Psoas muscle (tissue), 8 donors: ENCODE measurements at places on chromosomes 1 and 21. TPM values are rescaled to one million over a fixed set of nuclear protein-coding genes. Genes with fewer than 3 reads are reported as not detected.

The CELA2A gene
- not detected for total RNA-seq

DNA sequence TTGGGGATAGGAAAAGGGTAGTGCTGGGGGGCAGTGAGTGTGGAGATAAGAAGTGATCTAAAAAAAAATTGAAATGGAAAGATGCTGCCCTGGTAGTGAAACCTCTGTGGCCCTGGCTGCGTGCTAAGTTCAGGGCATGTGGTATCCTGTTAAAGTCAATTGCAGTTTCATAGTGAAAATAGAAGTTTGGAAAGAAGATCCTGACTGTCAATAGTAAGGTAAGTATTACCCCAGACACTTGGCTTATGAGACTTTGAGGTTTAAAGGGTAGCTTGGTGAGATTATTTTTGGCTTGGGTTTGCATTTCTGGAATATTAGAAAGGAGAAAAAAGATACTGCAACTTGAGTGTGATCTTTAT lies 6.8 kb downstream of the ARID1A start:
- DNase-seq = no peak

GRCh38 chr21:31282095-31282709 lies 61.9 kb downstream of the TIAM1 start:
- DNase-seq = no peak

The FCAMR gene
- total RNA-seq = not detected

The FGR gene
- 3.5 TPM for total RNA-seq

DNA sequence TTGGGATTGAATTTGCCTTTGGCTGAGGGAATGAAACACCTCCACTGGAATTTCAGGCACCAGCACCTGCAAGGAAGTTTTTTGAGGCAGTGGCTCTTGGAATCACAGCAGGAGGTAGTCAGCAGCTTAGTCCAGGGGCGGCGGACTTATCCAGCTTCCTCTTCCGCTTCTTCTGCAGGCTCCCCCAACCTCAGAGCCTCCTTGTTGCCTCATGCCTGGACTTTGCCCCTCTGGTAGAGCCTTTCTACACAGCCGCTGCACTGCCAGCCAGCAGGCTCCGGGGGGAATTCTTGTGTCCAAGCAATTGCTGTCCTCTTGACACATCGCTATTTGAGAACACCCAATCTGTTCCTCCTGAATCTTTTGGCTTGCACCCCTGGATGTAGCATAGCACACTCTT lies 4.4 kb upstream of the RHEX start:
- no peak for DNase-seq

DNA sequence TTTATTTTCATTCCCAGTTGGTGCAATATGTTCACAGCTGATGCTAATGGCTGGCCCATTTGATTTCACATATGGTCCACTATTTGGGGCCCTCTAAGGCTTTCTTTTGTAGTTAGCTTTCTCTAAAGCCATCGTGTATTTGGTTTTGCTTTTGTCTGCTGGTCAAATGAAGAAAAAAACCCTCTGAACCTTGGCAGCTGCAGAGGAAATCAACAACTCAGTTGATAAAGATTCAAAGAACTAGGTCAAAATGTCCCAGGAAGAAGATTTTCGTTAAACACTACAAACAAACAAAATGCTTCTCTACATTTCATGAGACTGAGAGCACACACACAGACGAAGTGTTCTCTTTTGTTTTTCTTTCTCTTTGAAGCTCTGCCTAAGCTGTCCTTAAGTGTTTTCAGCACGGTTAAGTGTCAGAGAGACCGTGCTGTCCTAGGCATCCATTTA lies 655.0 kb downstream of the RWDD3 start:
- DNase-seq = no peak

DNA sequence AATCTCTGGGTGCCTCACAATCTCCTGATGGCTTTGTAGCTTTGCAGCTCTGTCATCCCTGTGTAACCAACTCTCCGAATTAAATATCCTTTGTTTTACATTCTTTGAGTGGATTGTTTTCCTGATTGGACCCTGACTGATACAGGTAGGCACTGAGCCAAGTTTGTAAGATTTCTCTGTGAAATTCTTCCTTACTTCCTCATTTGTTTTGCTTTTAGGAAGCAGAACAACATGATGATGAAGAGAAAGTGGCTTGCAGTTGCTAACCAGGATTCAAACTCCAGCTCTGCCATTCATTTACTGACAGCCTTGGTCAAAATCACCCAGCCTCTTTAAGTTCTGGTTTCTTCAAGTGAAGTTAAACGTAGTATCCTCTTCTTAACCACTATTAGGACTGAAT lies 452.3 kb downstream of the OMA1 start:
- DNase-seq = no peak

DNA sequence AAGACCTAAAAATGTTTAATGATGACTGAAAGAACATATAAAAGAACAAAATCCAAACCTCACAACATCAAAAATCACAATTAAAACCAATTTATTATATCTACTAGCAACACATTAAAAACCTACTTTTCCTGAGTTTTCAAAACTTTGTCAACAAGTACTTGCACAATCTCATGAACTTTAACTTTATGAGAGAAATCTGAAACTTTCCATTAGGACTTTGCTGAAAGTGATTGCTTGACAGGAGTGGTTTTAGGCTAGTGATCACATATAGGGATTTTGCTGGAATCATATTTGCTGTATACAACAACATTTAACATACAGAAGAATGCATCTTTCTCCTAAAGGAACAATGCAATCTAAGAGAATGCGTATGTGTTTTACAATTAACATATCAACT lies 13.2 kb downstream of the HNRNPR start:
- no peak for DNase-seq

DNA sequence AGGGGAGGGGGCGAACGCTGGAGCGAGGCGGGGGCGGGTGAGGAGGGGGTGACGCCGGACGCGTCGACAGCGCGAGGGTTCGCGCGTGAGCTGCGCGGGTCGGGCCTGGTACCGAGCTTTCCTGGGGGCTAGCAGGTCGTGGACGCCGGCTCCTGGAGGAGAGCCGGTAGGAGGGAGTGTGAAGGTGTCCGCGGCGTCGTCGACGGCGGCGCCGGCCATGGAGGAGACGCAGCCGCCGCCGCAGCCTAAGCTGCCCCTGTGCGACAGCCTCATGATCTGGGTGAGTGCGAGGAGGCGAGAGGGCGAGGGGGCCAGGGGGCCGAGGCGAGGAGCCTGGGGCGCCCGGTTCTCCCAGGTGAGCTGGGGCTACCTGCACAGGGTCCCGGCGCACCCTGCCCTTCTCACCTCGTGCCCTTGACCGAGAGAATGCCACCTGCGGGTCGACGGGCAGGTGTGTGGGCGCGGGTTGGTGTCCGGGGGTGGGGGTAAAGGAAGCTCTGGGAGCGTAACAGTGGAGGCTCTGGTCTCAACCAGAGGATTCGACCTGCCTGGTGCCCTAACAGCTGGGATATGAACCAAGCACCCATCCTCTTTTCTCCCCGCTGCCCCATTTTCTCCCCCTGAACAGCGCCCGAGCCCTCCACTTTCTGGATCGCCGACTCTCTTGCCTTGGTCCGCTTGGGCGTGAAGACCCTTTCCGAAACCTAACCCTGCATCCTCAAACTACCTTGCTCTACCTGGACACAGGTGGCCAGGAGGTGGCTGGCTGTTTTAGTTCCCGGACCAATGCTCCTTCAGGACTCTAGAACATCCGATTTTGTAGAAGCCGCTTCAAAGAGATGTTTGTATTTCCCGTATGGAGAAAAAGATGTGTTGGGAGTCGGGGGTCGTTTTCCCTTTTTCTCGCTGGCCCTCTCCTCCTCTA lies at the start of gene HOOK1:
Gene HOOK1 (plus strand): TSS at position 49 of the 925 bp plus-strand sequence. CDS start 169 bp downstream, at position 218.
- DNase-seq = no peak

- DNase-seq = no peak
These were observed 852.0 kb upstream of the ADAMTS5 start for GRCh38 chr21:27818847-27819246.

DNA sequence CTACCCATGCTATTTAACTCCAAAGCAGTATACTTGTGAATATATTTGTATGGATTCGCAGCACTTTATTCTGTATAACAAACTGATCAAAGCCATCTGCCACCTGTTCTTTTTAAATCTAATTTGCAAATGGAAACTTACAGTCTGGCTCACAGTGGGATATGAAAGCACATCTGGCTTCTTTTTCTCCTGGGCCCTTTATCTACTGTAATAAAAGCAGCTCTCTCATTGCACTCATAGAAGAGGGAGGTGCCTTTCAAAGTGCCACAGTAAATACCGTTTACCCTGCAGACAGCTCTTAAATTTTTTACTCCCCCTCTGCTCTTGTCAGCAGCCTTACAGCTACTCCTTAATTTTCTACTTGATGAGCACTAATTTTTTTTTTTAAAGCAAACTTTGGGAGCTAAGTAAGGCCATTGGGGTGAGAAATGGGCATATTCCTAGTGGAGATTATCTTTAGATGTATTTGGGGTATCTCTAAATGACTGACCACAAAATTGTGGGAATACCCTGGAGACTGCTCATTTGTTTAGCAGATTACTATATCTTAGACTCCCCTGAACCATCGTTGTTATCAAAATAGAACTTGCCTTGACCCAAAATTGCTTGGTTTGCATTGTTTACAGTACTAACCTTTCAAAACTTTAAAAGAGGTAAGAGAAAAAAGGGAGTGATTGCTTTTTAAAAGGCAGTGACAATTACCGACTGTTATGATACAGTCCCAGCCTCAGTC lies 110.1 kb downstream of the VPS13D start:
- no peak for DNase-seq

GRCh38 chr1:55040083-55040932 lies 960 bp downstream of the PCSK9 start:
- DNase-seq = no peak

The CR1 gene
- 1.8 TPM for total RNA-seq

The IL20 gene
- total RNA-seq = 1.2 TPM

GRCh38 chr1:211547710-211548109 lies 31.3 kb downstream of the SLC30A1 start:
- DNase-seq = no peak

The LDLRAP1 gene
- 10.9 TPM for total RNA-seq

The C1orf53 gene
- total RNA-seq = 3.9 TPM

DNA sequence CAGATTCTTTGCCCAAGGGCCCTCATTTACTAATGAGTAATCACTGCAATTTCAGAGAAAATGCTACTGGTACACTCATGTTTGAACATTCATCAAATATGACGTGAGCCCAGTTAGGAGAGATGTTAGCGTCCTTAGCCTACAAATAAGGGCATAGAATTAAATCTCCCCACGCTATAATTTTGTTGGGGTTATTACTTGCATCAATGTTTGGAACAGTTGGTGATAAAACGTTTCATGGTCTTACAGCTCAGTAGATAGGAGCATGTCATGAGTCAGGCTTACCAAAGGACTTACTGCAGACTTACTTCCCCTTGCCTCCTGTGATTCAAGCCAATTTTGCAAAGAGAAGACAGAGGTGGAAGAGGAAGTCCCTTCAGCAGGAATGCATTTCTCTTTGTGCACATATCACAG lies 304.0 kb downstream of the KIF26B start:
- DNase-seq = no peak

DNA sequence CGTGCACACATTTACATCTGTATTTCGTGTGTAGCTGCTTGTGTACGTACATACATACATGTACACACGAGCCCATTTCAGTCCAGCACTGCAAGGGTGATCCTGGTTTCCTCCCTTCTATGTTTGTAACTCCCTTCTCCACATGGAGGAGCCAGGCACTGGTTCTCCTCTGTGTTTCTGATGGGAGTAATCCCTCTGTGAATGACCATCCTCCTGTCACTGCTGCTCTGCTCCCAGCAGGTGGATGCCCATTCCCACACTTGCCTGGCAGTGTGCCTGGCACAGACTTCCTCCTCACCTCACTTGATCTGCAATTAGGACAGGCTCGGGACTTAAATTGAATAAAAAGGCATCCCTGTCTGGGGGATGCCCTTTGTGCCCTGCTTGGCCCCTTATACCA lies 37.1 kb downstream of the TRAPPC10 start:
- DNase-seq = no peak

- DNase-seq = peak; percentile 58
These were observed 93.5 kb downstream of the SIK1 start for GRCh38 chr21:43333298-43334062.

The GUCA2A gene
- not detected for total RNA-seq

DNA sequence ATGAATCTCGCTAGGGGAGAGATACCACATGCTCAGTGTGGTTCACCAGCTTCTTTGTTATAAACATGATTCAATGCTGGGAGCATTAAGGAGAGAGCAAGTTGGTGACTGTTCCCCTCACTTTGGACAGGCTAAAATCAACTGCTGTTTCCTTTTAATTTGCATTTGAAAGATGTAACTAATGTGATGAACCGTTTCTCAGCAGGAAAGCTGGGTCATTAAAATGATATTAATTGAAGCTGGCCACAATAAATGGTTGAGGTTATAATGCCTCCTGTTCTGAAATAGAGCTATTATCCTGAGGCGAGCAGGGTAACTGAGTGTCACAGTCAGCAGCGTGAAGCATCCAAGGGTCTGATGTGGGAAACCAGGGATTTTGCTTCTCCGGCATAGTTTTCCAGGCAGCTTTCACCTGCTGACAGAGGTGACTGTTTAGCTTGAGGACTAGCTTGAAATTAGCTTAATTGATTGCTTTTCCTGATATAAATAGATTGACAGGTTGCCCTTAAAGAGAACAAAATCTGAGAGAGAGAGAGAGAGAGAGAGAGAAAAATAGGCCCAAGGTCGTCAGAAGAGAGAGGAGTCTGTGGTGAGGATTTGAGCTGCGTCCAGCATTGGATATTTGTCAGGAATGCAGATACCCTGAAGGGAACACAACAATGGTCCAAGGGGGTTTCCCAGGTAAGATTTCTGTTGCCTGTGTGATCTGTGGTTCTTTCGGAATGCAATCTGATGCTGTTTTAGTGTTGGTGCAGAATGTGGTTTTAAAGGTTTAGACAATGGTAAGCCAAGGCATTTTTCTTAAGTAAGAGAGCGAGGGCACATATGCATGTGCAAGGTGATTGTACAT lies 209.7 kb downstream of the PATJ start:
- no peak for DNase-seq

- no peak for DNase-seq
These were observed 9.0 kb downstream of the CREG1 start for GRCh38 chr1:167544447-167545093.

GRCh38 chr1:13878021-13878420 lies 178.0 kb downstream of the PRDM2 start:
- DNase-seq = no peak

The SH2D5 gene
- total RNA-seq = 2.6 TPM

- no peak for DNase-seq
These were observed 18.5 kb downstream of the RIIAD1 start for GRCh38 chr1:151739590-151740355.

DNA sequence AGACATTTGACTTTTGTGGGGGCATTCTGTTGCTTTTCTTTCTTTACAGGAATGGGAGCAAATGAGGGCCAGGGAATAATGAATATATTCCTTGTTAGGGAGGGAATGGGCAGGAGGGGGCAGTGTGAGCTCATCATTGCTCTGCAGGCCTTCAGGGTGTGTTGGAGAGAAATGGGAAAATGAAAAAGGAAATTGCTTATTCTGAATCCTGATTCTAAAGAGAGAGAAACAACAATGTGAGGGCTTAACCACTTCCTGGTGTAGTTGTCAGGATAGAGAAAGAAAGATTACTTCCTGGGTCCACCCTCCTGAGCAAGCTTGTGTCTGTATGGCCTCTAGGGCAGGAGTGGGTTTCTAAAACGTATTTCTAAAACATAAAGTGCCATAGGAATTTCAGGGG lies 28.3 kb downstream of the VANGL2 start:
- no peak for DNase-seq
